ENCODE measurements at places on chromosomes 7 and 10.

- no peak for DNase-seq
Measured at GRCh38 chr10:33260403-33261149, 73.9 kb downstream of the NRP1 start.

DNA sequence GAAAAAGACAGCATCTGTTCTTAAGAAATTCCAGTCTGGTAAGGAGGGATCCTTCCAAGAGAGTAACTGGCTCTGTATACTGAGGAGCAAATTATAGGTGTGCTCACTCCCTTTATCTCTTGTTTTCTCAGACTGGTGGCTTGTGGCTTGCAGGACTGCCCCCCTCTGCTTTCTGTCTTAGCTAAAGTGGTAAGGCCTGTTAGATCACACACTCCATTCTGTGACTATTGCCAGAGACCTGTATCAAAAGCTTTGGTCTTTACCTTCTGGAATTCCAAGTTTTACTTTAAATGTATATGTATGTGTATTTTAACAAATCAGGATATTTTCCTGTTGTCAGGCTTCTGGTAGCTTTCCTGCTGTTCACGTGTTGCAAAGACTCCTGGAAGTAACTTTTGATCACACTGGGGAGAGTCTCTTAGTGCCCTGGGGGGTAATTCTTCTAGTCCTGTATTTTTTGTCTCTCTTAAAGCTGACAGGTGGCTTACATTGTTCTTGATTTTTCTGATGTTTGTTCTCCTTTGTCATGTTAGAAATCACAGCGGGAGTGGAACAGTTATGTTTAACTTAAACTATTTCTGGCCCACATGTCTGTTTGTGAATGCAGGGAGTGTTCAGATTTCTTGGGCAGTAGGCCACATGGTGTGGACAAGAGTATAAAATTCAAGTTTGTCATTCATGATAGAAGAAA, 99.0 kb downstream of the PLPP4 start:
- no peak for DNase-seq

GRCh38 chr10:68046642-68047041, 28.4 kb downstream of the HERC4 start:
- no peak for DNase-seq

- no peak for DNase-seq
Measured at GRCh38 chr7:21902240-21902639, 43.5 kb downstream of the CDCA7L start.

GRCh38 chr7:96645084-96645483, 64.6 kb downstream of the SEM1 start:
- DNase-seq = no peak

DNA sequence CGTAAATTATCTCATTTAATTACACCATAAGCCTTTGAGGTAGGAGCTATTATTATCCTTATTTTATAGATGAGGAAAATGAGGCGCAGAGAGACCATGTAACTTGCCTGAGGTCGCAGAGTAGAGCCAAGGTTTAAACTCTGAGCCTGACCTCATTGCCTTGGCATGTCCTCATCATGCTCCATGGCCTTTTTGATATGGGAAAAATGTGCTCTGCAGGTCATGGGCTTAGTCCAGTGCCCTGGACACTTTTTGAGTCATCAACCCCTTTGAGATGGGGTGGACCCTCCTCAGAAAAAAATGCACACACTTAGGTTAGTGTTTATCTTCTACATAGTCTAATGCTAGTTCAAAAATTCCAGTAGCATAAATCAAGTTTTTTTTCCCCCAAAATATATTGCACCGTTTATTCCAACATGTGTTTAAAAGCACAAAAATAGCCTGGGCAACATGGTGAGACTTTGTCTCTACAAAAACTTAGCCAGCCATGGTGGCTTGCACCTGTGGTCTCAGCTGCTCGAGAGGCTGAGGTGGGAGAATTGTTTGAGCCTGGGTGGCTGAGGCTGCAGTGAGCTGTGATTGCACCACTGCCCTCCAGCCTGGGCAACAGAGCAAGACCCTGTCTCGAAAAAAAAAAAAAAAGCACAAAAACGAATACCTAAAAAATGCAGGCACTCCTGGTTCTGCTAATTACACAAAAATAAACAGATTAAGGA, 28.6 kb upstream of the TMEM178B start:
- DNase-seq = no peak

GRCh38 chr10:127984945-127985344, 78.0 kb downstream of the PTPRE start:
- no peak for DNase-seq

DNA sequence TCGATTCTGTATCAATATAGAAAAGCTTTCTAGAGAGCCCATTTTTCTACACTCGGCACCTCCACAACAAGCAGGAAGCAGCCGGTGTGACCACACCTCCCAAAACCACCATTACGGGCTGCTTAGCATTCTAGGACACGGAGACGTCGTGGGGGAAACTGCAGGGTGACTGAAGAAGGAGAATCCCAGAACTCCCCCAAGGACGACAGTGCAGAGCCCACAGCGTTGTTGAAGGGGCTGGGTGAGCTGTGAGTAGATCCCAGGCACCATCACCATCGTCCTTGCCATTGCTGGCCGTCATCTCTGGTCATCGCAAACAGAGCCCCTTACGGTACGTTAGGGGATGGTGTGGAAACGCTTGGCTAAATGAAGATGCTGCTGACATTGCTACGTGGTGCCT, 351.8 kb downstream of the PTPRN2 start:
- DNase-seq = no peak

GRCh38 chr10:80476685-80477084, 22.6 kb downstream of the TSPAN14 start:
- no peak for DNase-seq

GRCh38 chr7:56483861-56484550, 367.8 kb upstream of the NUPR2 start:
- no peak for DNase-seq

DNA sequence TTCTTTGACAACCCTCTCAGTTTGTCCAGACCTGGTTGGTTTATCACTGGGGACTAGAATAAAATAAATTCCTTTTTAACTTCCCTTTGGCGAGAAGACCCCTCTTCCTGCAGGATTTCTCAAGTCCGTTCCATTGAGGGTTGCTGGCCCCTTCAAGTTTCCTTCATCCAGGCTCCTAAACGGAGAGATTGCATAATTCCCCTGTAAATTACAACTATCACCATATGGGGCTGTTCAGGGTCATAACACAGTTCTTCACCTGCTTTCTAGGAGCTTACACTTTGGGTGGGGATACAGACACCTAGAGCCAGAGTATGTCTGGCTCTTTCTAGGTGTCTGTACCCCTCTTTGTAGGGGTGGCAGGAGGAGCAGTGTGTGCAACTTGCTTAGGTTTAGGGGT, 3.3 kb upstream of the COPS6 start:
- no peak for DNase-seq

- DNase-seq = no peak
Measured at GRCh38 chr10:77974396-77975074, 48.0 kb upstream of the DLG5 start.

- no peak for DNase-seq
Measured at GRCh38 chr7:140161047-140161446, 15.7 kb downstream of the KDM7A start.

GRCh38 chr7:69078997-69079769, 519.1 kb upstream of the AUTS2 start:
- peak; percentile 4 for DNase-seq

- no peak for DNase-seq
Measured at GRCh38 chr10:74877898-74878297, 51.5 kb downstream of the KAT6B start.

DNA sequence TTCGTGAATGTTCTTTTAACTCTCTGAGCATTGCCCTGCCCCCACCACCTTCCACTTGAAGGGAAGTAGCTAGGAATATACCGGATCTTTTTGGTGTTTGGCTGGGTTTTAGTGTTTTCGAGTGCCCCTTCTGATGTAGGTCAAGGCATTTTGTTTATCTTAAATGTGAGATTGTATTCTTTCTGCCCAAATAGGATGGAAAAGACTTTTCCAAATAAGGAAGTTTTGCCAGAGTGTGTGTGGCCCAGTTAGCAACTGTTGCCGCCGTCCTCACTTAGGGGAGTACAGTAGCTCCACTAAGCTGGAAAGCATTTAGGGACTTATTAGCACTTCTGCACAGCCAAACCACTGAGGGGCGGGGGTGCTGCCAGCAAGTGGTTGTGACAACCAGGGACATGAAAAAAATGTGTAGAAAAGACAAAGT, 29.8 kb upstream of the VCL start:
- no peak for DNase-seq

DNA sequence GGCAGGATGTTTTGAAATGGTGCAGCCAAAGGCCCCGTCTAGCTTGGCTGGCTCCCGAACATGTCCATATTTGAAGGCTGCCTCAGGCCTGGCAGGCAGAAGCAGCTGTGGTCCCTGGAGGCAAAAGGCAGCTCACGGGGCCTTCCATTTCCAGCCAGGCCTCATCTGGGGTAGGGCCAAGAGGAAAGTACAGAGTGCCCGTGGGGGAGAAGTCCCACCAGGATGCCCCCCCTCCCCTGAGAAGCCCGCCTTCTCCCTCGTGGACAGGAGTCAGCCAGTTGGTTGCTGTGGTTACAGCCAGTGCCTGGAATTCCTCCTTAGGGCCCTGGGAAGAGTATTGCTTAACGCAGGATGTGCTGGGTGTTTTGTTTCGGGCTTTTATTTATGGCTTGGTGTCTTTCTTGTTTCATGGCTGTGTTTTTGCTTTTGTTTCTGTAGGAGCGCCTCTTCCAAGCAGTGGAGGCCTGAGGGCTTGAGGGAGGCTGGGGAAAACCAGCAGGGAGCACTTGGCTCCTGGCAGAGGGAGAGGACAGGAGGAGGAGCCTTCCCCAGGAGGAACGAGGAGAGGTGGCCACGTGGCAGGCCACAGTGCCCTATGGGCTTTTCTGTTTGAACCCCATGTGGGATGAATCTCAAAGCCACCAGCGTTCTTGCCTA, 45.4 kb downstream of the CHST3 start:
- DNase-seq = peak; percentile 88

DNA sequence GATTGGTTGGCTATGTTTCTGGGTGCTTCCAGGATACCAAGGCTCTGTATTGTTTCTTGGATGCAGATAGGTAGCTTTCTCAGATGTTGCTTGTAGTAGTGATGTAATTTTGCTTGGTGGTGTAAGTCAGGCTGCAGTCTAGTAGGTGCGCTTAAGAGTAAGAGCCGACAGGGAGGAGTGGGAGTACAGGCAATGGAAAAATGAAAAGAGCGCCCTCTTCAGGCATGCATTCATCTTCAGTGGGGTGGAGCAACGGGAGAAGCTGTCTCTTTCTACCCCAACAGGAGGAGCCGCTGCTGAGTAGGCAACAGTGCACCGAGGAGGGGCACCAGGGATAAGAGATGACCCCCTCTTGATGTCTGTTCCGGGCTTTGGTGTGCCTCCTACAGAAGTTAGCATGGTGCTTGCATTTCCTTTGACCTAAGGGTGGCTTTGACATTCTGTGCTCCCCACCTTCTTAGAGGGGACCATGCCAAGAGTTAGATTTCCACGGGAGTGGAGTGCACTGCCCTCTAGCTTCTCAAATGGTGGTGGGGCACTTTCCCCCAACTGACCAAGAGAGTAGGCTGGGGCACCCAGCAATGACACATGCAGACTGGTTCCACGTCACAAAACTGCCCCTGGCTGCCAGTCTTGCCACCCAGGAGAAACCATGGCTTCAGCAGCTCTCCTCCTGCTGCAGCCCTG, 56.1 kb downstream of the ZNF783 start:
- no peak for DNase-seq

- DNase-seq = no peak
Measured at GRCh38 chr10:120572307-120572706, 115.3 kb downstream of the PLPP4 start.

GRCh38 chr10:21172930-21173801, 276.1 kb upstream of the NEBL start:
- peak; percentile 78 for DNase-seq

- DNase-seq = no peak
Measured at GRCh38 chr10:48608279-48608681, 3.4 kb upstream of the ARHGAP22 start.

DNA sequence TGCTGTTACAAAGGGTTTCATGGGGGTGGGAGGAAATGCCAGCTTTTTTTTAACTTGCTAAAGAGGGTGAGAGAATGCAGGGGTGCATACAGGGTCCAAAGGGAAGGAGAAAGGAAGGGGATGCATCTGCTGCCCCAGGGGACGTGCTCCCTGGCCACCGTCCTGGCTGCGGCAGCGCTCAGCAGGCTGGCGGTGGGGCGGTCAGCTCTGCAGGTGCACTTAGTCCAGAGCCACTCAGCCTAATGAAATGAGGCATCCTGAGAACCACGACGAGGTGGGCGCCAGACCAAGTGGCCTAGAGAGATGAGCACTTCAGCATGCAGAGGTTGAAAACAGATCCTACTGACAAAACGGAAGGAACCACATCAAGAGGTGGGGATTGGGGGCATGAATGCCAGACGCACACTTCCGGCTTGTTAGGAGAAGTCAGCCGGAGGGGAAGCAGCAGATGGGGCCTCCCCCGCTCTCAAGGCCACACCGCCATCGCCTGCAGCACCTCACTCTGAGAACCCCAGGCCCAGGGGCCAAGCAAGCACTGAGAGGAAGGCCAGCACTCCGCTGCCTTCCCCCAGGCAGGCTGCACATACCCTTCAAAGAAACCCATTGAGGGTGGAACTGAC, 94.5 kb downstream of the MAD1L1 start:
- DNase-seq = no peak

DNA sequence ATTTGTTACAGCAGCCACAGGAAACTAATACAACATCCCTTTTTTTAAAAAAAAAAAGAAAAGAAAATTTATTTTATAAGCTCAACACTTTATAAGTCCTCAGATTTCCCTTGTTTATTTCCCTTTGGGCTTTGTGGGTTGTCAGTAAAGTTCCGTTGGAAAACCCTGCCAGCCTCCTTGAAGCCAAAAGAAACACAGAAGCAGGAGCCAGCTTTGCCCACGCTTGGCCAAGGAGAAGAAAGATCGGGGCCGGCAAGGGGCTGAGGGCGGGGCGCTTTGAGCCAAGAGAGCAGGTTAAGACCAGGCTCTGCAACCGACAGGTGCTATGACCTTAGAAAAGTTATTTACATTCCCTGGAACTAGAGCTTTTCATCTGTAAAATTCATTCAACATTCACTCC, 72.7 kb downstream of the RGS10 start:
- no peak for DNase-seq

DNA sequence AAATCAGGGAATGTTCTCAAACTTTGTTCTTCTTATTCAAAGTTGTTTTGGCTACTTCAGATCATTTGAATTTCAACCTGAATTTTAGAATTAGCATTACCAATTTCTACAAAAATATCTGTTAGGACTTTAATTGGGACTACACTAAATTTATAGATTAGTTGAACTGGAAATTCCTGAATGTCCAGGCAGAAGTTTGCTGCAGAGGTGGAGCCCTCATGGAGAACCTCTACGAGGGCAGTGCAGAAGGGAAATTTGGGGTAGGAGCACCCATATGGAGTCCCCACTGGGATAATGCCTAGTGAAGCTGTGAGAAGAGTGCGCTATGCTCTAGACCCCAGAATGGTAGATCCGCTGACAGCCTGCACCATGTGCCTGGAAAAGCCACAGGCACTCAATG, 22.8 kb upstream of the AGMO start:
- DNase-seq = no peak

DNA sequence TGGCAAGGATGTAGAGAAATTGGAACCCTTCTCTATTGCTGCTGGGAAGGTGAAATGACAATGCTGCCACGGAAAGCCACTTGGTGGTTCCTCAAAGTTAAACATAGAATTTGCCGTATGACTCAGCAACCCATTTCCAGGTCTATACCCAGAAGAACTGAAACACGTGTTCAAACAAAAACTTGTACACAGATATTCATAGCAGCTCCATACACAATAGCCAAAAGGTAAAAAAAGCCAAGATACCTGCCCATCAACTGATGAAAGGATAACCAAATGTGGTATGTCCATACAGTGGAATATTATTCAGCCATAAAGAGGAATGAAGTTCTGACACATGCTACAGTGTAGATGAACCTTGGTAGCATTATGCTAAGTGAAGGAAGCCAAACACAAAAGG, 39.1 kb downstream of the LHPP start:
- DNase-seq = no peak
